Astrocyte of the hippocampus (primary cell): ENCODE measurements at places on chromosomes 1 and 21.

- DNase-seq, result no peak
Measured at GRCh38 chr1:169513208-169513607, 27.5 kb upstream of the SLC19A2 start.

DNA sequence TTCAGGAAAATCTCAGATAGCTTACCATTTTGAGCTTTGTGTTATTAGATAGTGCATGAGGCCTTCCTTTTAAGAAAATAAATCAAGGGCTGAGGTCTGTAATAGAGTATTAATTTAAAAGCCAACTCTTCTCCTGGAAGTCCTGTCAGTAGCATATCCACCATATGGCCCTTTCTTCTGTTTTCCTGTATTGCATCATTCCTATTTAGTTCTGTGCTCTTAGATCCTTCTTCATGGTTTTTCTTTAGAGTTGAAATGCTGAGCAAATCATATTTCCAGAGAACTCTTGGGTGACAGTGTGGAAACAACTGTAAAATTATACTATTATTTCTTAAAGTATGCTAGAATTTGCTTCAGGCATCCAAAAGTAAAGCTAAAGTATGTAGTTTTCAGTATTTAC is 91.7 kb downstream of the TTC3 start:
- DNase-seq, result no peak

- DNase-seq, result no peak
Measured at GRCh38 chr21:42188663-42189062, 30.3 kb upstream of the ABCG1 start.

GRCh38 chr1:168676029-168676812 is 52.8 kb downstream of the DPT start:
- no peak for DNase-seq

- DNase-seq, result no peak
Measured at GRCh38 chr1:16239972-16240491, 3.0 kb upstream of the CPLANE2 start.

GRCh38 chr21:33380483-33380998 is 22.7 kb upstream of the IFNGR2 start:
- DNase-seq, result peak; percentile 96

DNA sequence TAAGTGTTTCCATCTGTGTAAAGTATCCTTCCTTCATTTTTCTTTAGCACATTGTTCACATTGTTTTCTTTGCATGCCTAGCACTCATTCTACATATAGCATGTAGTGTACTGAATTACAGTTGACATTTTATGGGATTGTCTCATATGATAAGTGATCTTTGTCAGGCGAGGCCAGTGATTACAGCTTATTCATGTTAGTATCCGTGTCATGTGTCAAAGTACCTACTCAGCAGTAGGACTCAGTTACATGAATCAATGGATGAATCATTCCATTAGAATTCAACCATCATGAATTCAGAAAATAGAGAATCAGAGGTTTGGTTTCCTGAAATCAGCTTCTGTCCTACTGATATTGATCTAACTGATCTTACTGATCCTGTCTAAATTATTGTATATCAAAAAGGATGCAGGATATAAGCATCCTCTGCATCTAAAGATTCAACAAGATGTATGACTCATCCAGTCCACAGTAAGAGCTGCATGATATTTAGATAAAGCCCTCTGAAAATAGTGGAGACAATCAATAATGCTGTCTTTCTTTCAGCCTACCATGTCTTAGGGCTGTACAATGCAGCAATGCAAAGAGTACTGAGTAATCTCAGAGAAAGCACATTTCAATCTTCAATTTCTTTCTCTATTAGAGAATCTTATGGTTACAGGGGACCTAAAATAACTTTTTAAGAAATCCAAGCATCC is 20.7 kb upstream of the HRNR start:
- no peak for DNase-seq

DNA sequence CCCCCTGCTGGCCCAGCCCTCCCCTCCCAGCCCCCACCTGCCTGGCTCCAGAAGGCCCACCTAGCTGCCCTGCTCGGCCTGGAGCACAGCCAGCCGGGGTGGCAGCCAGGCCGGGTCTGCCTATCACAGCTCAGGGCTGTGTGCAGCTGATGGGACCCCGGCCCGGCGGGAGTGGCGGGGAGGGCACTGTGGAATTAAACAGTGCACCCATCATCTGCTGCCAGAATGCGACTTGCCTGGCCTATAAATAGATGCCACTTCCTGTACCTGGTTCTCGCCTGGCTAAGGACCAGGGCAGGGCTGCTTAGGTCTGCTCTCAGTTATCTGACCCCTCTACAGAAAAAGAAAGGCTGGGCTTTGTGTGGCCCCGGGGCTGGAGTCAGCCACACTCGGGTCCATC is 98.2 kb upstream of the VAMP3 start:
- DNase-seq, result no peak

GRCh38 chr1:224732377-224733026 is 116.4 kb downstream of the CNIH3 start:
- no peak for DNase-seq

DNA sequence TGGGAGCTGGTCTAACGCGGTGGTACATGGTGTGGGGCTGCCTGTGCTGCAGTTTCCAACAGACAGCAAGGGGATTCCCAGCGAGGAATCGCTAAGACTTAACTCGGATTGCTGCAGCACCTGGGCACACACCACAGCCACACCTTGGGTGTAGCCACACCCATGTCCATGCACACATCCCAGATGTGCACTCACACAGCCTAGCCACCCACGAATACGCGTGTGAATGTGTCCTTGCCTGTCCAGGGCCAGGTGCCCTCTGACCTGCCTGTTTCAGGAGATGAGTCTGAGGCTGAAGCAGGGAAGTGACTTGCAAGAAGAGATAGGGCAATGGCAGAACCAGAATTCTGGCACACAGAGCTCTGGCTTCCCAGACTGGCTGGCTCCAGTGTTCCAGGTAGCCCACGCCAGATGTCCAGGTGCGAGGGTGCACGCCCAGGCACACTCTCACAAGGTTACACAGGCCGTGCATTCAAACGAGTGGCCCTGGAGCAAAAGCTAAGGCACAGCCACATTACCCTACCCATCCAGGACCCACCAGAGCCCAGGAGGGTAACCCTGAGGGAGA is 272.7 kb downstream of the TRABD2B start:
- DNase-seq, result no peak

DNA sequence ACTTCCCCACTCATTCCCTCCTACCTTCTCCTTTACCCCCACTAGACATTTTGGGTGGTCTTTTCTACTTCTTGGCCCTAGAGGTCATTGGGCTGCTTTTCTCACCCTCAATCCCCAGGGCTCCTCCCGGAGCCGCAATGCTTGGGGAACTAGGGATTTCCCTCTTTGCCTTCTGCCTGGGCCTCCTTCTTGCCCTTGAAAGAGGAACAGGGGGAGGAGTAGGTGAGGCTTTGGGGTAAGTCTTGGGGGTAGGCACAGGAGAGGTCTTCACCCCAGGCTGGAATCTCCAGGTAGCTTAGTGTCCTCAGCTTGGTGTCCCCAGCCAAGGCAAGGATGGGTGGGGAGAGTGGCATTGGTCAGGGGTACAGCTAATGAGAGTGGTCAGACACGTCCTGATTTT is 56.2 kb upstream of the EPS8L3 start:
- no peak for DNase-seq

DNA sequence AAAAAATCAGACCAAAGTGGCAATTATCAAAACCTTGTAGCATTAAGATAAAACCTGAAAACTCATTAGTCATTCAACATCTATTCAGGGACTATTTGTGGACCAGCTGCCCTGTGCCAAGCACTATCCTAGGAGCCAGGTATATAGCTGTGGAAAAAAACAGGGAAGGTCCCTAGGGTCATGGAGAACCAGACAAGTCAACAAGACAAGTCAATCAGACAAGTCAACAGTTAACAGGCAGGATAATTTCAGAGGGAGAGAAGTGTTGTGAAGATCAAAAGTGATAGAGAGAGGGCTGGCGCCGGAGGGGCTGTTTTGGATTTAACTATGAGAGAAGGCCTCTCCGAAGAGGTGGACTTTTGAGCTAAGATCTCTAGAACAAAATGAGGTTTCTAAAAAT is 3.3 kb upstream of the ATP1A4 start:
- no peak for DNase-seq

GRCh38 chr1:118812555-118812954 is 175.6 kb downstream of the TBX15 start:
- no peak for DNase-seq

GRCh38 chr1:236141447-236142252 is 689 bp upstream of the GPR137B start:
- DNase-seq, result peak; percentile 71

GRCh38 chr1:35475856-35476674 is 81.1 kb downstream of the KIAA0319L start:
- DNase-seq, result no peak

DNA sequence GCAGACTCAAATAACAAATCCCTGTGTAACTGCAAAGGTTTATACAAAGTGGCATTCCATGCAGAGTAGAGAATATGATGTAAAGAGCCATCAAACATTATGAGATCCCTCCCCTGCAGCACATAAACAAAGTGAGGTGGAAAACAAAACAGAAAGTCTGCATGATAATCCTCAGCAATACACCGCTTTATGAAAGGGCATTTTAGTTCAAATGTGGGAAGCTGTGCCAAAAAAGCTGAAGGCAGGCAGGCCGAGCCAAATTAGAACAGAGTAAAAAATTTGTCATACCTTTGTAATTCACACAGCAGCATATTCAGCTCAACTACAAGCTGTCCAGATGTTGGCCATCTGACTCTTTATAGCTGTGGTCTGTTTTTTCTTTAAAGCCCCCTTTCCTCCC is 113.5 kb downstream of the LHX9 start:
- DNase-seq, result no peak

- peak; percentile 53 for DNase-seq
Measured at GRCh38 chr1:28112388-28113241, 24.2 kb upstream of the EYA3 start.

GRCh38 chr1:99266726-99267125 is 2.4 kb downstream of the PLPPR4 start:
- peak; percentile 80 for DNase-seq

DNA sequence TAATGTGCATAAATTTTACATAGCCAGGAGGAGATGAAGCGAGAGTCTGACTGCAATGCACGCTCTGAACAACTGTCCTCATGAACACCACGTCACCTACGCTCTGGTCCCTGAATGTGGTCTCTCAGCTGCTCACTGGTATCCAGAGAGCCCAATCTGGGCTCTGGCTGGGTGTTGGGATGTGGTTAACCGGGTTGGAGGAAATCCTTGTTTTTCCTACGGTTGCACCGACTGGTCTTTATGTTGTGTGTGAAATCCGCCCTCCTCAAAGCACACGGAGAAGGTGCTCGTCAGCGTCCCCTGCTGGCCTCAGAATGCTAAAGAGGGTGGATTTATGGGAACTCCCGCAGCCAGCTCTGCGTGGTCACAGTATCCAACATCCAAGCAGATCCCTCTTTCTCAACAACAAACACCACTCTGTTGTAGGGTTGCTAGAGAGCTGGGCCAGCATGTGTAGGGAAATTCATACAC is 51.8 kb upstream of the FAM89A start:
- no peak for DNase-seq

DNA sequence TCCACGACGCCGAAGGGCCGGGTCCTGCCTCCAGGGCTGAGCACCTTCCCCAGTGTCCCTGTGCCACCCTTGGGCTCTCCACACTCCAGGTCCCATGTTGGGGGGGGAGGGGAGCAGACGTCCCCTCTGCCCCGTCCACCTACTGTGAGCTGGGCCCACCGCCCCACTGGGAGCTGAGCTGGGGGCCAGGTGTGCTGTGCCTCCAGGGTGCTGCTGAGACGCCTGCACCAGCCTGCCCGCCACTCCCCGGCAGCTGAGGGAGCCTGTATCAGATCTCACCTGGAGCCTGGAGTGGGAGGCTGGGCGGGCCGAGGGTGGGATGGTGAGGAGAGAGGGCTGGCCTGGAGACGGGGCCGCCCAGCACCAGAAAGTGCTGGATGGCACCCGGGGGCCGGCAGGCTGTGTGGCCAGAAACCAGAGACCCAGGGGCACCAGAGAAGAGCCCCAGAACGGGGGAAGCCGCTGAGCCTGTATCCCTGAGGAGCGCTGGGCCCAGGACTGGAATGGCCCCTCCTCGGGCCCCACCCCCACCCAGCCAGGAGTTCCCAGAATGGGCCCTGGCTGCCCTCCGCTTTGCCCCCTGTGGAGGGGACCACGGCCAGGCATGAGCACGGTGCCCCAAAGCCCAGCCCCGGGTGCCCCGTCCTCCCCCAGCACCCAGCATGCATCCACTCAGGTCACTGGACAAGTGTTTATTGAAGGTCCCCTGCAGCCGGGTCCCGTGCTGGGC is 3.4 kb downstream of the TNFRSF18 start:
- DNase-seq, result no peak

GRCh38 chr1:66758241-66758755 is 6.0 kb downstream of the DYNLT5 start:
- DNase-seq, result no peak

GRCh38 chr1:87170931-87171598 is 157.6 kb upstream of the LMO4 start:
- no peak for DNase-seq

DNA sequence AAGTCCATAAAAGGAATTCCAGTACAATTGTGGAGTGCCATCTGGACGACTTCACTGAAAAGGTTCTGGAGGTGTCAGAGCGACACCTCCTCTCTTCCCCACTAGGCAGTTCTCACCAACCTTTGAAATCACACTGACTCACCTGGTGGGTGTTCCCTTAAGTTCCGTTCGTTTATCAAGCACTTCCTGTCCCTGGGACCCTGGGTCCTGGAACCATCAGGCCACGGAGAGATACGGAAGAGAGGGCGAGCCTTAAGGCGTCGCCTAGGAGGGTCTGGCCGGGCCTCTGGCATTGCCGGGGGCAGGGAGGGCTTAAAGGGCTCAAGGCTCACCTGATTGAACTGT is 317 bp downstream of the SPAG17 start:
- DNase-seq, result no peak

DNA sequence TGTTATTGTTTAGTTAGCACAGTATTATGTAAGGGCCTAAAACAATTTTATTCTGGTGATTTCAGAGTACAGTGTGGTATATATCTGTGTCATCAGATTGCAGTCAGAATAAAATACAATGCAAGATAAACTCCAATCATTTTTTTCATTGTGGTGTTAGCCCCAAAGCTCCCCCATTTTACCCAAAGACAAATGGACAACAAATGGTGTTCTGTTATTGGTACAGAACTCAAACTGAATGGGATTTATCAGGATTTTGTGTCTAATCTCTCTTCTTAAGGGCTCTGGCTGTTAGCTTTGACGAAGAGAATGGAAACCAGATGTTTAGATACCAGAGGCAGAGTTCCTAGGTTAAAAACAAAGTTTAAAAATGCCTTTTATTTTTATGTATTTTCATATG is 163.1 kb upstream of the USP25 start:
- no peak for DNase-seq

- DNase-seq, result peak; percentile 73
Measured at GRCh38 chr1:99737016-99737415, 29.4 kb downstream of the FRRS1 start.

DNA sequence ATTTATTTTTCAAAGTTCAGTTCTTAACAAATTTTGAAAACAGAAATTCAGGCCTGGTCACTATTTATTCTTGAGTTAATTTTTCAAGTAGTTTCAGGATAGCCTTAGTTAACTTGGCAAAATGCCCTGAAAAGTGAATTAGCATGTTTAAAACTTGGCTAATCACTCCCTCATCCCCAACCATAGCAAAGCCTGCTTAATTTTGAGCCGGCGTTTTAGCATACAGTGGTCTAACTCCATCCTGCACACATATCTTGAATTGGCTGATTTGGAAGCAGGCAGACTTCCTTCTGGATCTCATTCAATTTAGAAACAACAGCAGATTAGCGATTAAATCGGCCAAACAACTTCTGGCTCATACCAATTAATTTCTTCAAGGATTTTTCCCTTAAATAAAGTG is 439.2 kb downstream of the PTBP2 start:
- DNase-seq, result peak; percentile 48

- peak; percentile 73 for DNase-seq
Measured at GRCh38 chr1:26730695-26731094, 34.9 kb downstream of the ARID1A start.
